ENCODE measurements at places on chromosomes 16 and 17. TPM values are rescaled to one million over a fixed set of nuclear protein-coding genes. Genes with fewer than 3 reads are reported as not detected.

Gene ARHGAP23
- total RNA-seq = 61.8 TPM

GRCh38 chr17:81551458-81552243, 502 bp downstream of the FAAP100 start:
- DNase-seq = no peak

DNA sequence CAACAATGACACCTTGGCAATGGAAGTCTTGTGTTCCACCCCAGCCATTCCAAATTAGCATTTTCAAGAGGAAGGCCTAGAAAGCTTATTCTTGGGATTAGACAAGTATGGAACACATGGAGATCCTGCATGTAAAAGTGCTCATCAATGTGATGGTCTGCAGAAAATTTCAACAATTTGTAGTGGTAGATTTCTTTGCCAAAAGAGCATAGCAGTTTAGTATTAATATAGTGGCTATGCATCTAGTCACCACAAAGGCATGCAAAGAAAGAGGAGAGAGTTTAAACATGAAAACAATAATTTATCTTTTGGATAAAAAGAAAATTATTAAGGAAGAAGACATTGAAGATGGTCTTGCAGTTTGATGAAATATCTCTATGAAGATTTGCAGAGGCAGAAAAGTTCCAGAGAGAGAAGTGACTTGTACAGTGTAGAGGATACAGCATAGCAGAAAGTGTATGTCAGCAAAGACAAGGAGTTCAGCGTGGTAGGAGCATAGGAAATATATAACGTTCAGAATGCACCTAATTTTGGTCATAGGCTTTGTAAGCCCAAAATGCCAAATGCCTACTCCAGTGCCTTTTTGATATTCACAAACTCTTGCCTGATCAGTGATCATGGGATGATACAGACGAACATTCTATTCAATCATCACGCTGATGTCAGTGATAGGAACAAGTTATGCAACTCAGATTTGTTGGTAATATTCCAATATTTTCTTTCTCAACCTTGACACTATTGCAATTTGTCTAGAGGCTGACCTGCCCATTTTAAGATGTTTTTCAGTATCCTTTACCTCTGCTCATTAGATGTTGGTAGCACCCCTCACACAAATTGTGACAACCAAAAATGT, 727.9 kb upstream of the SOX9 start:
- DNase-seq = no peak

- no peak for DNase-seq
Observed at GRCh38 chr16:80063031-80063712, 462.6 kb upstream of the MAF start.

DNA sequence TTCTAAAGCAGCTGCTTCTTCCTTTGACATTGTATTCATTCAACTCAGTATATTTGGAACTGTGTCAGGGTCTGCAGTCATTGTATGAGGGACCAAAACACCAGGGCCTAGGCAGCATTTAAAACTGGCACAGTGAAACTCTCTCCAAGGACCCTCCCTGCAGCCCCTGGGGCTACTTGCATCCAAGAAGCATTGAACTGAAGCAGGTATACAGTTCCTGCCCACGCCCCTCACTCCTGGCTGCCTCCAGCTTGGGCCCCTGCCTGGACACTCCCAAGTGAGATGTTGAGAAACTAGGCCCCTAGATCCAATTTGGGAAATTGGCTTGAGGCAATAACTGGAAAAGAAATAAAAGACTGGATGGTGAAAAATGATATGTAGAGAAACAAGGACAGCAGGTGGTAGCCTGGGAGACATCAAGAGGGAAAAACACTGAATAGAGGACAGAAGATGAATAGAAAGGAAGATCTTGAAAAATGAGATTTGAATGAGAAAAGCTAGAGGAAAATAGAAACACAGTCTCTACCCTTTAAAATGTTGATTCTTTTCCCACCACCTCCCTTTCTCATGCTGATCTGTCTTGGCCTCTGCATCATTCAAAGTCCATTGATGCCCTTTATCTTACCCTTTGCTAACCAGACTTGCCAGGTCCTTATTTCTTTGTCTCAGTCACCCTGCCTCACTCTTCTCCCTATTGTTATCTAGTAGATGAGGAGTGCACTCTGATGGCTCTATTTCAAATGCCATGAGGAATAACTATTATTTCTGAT, 368.8 kb upstream of the CDH8 start:
- no peak for DNase-seq

DNA sequence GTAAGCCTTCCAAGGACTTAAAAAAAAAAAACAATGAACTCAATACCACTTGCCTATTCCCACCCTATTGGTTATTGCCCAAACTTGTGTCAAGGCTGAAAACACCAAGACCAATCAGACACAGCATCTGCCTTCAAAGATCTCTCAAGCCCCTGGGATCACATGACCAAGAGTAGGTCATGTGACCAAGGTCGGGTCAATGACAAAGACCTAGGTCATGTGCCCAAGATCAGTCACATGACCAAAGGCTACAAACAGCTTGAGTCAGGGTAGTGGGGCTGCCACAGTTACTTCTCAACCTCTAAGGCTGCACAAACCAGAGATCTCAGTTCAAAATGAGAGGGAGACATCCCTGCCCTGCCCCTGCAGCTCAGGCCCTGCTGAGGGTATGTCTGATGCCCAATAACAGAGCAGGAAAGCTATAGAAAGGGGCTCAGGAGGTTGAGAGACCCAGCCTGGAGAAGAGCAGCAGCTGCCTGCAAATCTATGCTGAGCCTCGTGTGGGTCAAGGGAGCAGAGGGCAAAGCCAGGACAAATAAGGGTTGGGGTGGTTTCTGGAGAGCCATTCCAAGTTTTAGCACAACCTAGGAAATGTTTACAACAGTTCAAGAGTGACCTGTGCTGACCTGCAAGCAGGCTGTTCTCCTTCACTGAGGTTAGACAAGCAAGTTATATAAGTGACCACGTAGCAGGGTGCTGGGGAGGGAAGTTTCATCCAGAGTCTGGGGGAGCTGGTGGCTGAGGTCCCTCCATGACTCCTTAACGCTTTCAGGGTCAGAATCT, 48.8 kb downstream of the PIMREG start:
- DNase-seq = no peak

Data from right cardiac atrium (tissue), 5 donors.